ENCODE measurements at places on chromosomes 11 and 22.

DNA sequence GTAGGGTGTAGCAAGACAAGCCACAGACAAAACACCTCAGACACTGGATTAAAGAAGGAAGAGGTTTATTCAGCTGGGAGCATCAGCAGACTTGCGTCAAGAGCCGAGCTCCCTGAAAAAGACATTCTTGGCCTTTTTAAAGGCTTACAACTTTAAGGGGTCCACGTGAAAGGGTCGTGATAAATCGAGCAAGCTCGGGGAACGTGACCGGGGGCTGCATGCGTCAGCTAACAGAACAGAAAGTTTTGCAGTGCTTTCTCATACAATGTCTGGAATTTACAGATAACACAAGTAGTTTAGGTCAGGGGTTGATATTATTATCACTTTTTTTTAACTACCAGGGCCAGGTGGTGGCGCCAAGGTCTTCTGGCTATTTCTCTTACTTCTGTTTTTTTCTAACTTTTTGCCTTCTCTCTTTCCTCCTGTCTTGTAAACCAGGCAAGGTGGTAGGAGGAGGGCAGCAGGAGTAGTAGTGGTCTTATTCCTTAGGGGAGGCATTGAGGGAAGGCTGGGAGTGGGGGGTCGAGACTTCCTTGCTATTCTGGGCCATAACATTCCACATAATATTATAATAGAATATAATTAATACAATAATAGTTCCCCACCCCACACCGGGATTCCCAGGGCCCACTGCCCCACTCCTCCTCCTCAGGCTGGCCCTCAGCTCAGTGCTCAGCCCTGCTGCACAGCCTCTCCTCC is 587 bp upstream of the ALDH3B1 start:
- DNase-seq: no peak

GRCh38 chr22:27193215-27193614 is 535.8 kb downstream of the MIAT start:
- DNase-seq: no peak

GRCh38 chr22:25200967-25201366 is 1.3 kb downstream of the CRYBB3 start:
- DNase-seq: no peak

- DNase-seq: no peak
These were observed 693 bp upstream of the PRR14L start for GRCh38 chr22:31750365-31751284.

- no peak for DNase-seq
These were observed 67.9 kb upstream of the WNT7B start for GRCh38 chr22:46044621-46045458.

GRCh38 chr11:75151346-75152047 is 590 bp downstream of the SLCO2B1 start:
- DNase-seq: no peak

DNA sequence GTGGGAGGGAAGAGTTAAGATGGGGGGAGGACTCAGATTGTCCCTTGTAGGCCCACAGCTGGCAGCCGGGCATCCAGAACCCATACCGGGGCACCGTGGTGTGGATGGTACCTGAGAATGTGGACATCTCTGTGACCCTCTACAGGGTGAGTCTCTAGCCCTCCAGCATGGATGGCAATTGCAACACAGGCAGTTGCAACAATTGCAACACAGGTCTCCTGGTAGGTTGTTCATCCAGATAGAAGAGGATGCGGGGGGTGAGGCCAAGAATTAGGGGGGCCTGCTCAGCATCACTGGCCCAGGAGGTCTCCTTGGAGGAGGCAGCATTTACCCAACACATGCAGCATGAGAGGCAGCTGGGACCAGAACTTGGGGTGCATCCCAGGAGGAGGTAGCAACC is 3.4 kb downstream of the EHBP1L1 start:
- DNase-seq: no peak

GRCh38 chr11:101721270-101721669 is 137.5 kb upstream of the TRPC6 start:
- no peak for DNase-seq

- no peak for DNase-seq
These were observed 61.5 kb upstream of the POU2AF1 start for GRCh38 chr11:111440416-111441205.

GRCh38 chr11:61972672-61973475 is 5.4 kb upstream of the FTH1 start:
- no peak for DNase-seq

Measured in stimulated activated CD4-positive, alpha-beta T cell treated with anti-CD3 and anti-CD28 coated beads, TNF-alpha, amount 100 ng/mL, for 48 hours (primary cell).